Stimulated activated CD4-positive, alpha-beta T cell treated with anti-CD3 and anti-CD28 coated beads, Interleukin-4, amount 100 ng/mL, for 4 hours (primary cell): ENCODE measurements at places on chromosomes 2 and 18.

DNA sequence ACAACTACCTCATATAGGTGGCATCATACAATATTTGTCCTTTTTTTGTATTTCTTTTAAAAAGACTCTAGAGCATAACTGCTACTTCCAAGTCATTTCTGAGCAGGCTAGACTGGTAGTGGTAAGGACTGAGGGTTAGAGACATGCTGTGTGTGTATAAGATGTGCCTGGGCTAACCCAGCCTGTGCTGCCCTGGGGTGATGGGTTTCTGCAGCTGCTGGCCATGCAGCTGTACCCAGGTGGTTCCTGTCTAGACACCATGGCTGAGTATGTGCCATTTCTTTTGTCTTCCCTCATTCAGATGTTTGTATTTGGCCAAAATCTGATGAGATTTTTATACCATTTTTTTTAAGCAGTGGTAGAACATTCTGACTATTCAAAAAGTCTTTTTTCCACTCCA lies 40.0 kb downstream of the MERTK start:
- no peak for DNase-seq

DNA sequence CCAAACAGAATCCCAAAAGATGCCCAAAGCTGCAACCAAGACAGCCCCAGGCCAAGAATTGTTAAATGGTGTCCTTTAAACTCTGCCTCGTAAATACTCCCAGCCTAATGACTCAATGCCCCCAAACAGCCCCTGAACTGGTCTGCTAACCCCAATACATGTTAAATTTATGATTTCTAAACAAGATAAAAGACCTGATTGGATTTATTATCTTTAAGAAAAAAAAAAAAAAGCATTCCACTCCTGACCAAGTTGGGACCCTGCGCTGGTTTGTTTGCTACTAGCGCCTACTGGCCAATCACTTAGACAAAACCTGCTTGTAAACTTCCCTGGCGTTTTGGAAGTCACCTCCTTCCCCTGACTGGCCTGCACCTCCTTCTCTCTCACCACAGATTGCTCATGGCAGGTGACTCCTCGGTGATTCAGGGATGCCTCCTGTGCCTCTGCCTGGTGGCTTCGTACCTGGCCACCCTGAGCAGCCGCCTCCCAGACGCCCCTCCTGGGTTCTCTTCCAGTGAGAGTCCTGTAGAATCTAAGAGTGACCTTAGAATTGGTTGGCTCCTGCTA lies 121.3 kb downstream of the BCL11A start:
- no peak for DNase-seq

- no peak for DNase-seq
Measured at GRCh38 chr2:113061896-113062770, 3.1 kb downstream of the IL36RN start.

DNA sequence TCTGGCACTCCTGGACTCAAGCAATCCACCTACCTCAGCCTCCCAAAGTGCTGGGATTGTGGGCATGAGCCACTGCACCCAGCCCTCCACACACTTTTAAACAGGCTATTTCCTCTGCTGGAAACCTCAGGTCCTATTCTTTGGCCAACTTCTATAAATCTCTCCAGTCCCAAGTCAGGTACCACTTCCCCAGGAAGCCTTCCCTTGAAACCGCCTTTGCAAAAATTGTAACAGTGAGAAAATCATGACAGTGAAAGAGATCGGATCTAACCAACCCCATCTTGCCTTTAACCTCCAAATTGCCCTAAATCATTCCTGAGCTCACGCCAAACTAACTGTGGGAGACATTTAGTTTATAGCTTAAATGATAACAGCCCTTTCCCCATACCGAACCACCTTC lies 67.3 kb upstream of the CABLES1 start:
- no peak for DNase-seq

- no peak for DNase-seq
Measured at GRCh38 chr18:45243340-45244110, 371.8 kb upstream of the SLC14A2 start.

DNA sequence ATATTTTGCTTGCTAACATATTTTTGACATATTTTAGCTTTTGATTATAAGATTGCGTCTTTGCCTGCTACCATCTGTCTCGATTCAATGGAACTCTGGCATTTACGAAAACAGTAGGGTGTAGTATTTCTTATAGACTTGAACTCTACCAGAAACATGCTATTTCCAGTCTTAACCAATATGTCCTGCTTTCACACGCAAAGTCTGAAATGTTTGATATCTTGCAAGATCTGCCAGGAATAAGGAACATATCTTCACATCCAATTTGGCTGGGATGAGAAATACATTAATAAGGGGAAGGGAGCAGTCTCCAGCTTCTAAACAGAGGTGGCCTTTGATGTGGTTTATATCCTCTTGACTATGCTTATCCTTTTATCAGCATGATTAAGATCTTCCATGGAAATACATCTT lies 299.4 kb downstream of the ZNF521 start:
- no peak for DNase-seq

- DNase-seq, result no peak
Measured at GRCh38 chr2:119222213-119222612, 1.4 kb upstream of the STEAP3 start.

GRCh38 chr2:43984533-43984932 lies 11.3 kb downstream of the LRPPRC start:
- no peak for DNase-seq

GRCh38 chr18:12637901-12638643 lies 19.8 kb downstream of the SPIRE1 start:
- no peak for DNase-seq

- DNase-seq, result no peak
Measured at GRCh38 chr18:14905350-14905749, 157.4 kb downstream of the ANKRD30B start.

- no peak for DNase-seq
Measured at GRCh38 chr2:33335516-33335915, 140.9 kb upstream of the RASGRP3 start.

DNA sequence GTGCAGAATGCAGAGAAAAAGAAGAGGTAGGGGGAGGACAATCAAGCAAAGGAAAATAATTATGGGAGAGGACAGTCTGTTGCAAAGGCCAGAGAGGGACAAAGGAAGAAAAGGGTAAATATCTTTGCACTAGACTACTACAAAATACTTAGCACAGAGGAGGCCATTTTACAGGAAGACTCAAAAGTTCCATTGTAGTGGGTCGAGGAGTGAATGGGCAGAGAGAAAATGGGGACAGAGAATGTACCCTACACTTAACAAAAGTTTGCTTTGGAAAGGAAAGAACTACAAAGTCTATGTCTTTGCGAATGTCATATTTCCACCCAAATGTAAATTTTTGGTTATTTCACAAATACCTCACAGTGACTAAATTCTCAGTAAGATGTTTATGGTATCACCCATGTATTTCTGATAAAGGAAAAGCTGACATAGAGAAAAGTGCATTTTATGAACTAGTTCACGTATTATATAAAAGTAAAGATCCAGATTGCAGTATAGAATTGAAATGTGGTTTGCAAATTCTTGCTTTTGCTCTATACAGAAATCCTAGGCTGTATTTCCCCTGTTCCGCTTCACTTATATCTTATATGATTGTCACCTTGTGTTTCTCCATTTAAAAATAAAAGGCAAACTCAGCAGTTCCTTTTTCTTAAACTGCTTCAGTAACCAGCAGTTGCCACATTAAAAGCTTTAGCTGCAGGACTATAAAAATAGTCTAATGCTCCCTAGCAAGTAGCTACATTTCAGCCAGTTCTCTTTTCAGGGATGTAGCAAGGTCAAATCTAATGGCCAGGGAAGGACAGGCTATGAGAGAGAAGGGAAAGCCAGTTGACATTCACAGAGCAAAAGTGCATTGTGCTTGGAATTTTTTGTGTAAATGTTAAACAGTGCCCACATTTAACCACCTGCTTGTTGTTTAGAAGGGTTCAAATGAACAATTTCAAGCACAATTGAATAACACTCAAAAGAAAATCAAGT lies 79.7 kb upstream of the CYTIP start:
- no peak for DNase-seq

GRCh38 chr2:130874512-130874911 lies 37.8 kb downstream of the ARHGEF4 start:
- DNase-seq, result no peak

DNA sequence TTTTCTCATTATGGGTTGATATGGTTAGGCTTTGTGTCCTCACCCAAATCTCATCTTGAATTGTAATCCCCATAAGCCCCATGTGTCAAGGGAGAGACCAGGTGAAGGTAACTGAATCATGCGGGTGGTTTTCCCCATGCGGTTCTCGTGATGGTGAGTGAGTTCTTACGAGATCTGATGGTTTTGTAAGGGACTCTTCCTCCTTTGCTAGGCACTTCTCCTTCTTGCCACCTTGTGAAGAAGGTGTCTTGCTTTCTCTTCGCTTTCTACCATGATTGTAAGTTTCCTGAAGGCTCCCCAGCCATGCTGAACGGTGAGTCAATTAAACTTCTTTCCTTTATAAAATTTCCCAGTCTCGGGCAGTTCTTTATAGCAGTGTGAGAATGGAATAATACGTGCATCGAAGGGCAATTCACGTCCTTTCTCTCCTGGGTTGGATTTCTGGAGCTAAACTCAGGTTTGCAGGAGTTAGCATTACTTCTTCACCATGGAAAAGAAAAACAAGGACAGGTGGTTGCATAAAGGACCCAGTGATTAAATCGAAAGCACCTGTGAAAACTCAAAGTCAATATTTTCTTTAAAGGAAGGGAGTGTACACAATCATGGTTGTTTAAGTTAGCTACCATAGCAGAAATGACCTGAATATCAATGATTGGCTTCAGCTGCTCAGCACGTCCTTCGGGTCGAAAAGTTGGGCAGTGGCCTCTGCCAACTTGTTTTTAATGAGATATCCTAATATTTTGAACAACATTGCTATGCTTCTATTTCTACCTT lies 54.1 kb downstream of the CDC42EP3 start:
- no peak for DNase-seq

DNA sequence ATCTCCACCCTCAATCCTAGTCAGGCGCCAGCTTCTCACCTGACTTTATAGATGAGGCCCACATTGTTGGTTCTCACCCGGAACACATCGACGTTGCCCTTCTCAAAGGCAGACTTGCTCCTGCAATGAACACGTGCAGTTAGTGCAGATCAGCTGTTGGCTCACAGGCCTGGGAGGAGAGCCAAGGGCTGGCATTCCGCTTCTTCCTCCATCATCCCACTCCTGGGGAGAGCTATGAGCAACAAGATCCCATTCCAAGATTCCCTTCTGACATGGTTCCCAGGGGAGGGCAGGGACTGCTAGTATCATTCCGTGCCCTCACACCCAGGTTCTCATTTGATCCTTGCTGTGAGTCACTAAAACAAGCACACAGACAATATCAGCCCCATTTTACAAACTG lies 15.1 kb downstream of the LOXHD1 start:
- no peak for DNase-seq

- no peak for DNase-seq
Measured at GRCh38 chr2:26720322-26721114, 28.0 kb downstream of the KCNK3 start.

DNA sequence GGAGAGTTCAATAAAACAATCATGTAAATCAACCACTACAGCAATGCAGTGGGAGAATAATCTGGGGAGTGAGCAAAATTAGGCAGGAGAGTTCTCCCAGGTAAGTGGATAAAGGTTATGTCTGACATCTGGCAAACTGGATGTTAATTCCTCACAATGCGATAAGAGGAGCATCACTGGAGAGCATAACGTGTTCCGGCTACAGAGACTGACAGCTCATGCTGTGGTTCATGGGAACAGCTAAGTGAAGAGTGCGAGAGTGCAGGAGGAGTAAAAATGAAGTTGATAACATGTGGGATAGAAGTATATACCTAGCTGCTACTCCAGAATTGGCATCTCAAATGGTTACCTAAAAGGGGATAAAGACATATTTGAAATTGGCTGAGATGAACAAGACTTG lies 153.2 kb downstream of the LTBP1 start:
- no peak for DNase-seq

GRCh38 chr18:56139792-56140254 lies 498.6 kb downstream of the TXNL1 start:
- DNase-seq, result no peak

DNA sequence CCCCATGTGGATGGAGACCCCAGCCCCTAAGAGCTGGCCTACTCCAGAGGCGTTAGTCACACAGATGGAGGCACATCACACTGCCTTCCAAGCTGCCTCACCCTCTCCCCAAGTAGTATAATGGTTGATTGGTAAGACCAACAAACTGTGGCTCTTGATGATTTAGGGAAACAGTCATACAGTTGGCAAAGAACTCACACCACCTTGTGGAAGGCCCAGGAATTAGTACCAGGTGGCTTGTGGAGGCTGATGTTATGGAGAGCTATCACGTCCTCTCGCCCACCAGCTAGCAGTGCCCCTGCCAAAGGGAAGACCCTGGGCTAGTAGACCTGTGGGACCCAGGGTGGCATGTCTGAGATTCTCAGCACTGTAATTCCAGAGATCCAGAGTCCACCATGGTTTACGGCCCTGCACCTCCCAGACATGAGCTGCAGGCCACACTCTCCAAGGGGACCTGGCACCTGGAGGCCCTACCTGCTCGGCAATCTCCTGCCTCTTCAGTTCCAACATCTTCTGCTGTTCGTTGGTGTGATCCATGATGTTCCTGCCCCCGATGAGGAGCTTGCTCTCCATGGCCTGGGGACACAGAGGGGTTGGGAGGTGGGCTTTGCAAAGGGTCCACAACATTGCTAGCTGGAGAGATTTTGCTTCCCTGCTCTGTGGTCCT lies 26.3 kb downstream of the KIF3C start:
- DNase-seq, result no peak

DNA sequence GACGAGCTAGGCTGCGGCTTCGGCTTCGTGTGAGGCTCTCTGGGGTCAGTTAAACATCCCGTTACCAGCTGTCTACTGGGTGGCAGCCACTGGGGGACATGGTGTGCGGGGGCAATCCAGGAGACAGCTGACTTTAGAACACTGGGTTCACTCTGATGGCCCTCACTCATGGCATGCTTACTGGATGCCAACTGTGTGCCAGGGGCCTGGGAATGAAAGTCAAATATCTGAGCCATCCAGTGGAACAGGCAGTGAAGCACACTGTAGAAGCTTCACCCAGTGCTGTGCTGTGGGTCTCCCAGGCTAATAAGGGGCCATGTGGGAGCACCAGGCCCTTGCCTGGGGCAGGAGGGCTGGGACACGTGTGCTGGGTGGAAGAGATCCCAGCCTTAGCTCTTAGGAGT lies 48.3 kb downstream of the GLI2 start:
- DNase-seq, result no peak

- no peak for DNase-seq
Measured at GRCh38 chr2:58749041-58749440, 507.9 kb upstream of the FANCL start.

DNA sequence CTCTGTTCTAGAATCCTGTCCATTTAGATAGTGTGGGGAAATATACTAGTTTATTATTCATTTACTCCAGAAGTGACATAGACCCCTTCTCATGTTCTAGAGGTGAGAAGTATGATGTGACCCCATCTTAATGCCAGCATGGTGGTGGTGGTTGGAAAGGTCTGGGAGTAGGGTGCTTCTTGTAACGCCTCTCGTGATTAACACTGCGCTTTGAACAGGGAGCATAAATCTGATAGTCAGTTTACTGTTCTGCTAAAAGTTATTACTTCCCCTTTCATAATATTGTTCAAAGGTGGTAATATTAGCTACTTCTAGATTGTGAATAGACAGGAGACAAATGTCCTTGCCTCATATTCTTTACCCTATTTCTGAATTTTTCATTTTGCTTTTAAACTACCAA lies 35.6 kb downstream of the EHBP1 start:
- DNase-seq, result no peak

- DNase-seq, result no peak
Measured at GRCh38 chr2:109264595-109265328, 135.8 kb downstream of the SH3RF3 start.

- DNase-seq, result no peak
Measured at GRCh38 chr2:216877085-216877484, 17.2 kb upstream of the TNP1 start.
